ENCODE measurements at places on chromosomes 1 and 21. TPM values are rescaled to one million over a fixed set of nuclear protein-coding genes. Genes with fewer than 3 reads are reported as not detected.
A peak's percentile ranks its signal among the peaks of the same experiment; 100 is the strongest.

Gene RHD
- total RNA-seq: not detected

- H3K27me3 ChIP-seq: no peaks in the 10 kb centered on the region
- no peaks in the 10 kb centered on the region for H3K36me3 ChIP-seq
- H3K4me3 ChIP-seq: no peak overlapping the region
- DNase-seq: no peak
- peaks cover 4% of the 10 kb centered on the region for H3K4me1 ChIP-seq
Measured at GRCh38 chr1:14999441-14999840, 154.1 kb upstream of the TMEM51 start.

GRCh38 chr1:211329764-211330201, 3.1 kb downstream of the TRAF5 start:
- H3K36me3 ChIP-seq: no peaks in the 10 kb centered on the region
- H3K4me3 ChIP-seq: no peak overlapping the region

- H3K27ac ChIP-seq: no peak overlapping the region
- DNase-seq: no peak
Measured at GRCh38 chr1:48649880-48650279, 126.8 kb downstream of the BEND5 start.

- no peak overlapping the region for H3K4me3 ChIP-seq
- H3K27ac ChIP-seq: no peak overlapping the region
- peaks cover 15% of the 10 kb centered on the region for H3K4me1 ChIP-seq
- DNase-seq: peak; percentile 42
Measured at GRCh38 chr1:153553830-153554541, 4.9 kb upstream of the S100A3 start.

DNA sequence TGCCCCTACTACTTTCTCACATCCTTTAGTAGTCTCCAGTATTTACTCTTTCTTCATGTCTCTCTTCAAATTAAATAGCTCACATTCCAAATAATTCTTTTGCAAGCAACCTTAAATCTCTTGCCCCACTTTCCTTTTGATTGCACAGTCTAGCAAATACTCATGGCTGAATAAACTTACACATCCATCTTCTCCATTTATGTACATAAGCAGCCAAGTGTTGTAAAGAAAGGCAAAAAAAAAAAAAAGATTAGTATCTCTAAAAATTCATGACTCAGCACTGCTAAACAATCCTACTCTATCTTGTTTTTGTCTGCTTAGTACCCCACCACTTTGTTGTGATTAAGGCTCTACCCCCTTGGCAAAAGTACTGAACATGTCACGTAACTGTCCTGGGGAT, 42.6 kb downstream of the F13B start:
- H3K36me3 ChIP-seq: no peaks in the 10 kb centered on the region
- H3K27me3 ChIP-seq: no peaks in the 10 kb centered on the region
- H3K27ac ChIP-seq: no peak overlapping the region
- no peaks in the 10 kb centered on the region for H3K4me1 ChIP-seq
- no peak overlapping the region for H3K4me3 ChIP-seq

DNA sequence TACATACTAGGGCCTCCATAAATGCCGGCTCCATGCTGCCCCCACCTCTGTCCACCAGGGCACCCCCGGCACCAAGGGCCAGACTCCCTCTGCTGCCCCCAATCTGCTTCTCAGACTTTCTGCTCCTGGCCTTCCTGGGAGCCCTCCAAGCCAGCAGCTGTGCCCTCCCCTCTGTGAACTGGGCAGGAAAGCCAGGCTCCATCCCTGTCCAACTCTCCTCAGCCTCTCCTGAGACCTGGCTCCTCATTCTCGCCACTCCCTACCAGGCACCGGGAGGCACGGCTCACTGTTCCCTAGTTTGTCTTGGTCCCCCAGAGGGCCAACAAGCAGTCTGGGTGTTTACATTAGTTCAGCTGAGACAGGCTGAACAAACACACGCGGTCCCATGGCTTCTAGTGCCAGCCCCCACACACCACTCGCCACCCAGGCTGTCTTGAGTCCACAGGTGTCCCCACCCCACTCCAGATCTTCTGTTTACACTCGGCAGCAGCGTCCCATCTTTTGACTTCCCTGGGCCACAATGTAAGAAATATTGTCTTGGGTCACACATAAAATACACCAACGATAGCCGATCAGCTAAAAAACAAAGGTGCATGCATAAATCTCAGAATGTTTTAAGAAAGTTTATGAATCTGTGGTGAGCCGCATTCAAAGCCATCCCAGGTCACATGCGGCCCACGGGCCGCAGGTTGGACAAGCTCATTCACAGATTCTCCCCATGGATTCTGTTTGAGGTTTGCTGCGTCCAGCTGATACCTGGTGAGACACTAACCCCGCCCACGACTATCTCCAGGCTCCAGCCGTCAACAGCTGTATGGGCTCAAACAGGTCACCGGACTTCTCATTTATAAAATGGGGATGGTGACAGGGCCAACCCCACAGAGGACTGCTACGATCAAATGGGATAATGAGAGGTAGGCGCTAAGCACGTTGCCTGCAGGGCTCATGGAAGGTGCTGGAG, 29.5 kb upstream of the ECE1 start:
- H3K4me1 ChIP-seq: peaks cover 45% of the 10 kb centered on the region
- H3K36me3 ChIP-seq: no peaks in the 10 kb centered on the region
- H3K27ac ChIP-seq: no peak overlapping the region
- DNase-seq: no peak
- no peak overlapping the region for H3K4me3 ChIP-seq
- no peaks in the 10 kb centered on the region for H3K27me3 ChIP-seq

Gene C4BPB
- total RNA-seq: not detected

Gene LCK
- total RNA-seq: not detected

GRCh38 chr1:112177314-112177713, 187.8 kb upstream of the KCND3 start:
- H3K36me3 ChIP-seq: no peaks in the 10 kb centered on the region
- no peak for DNase-seq
- no peak overlapping the region for H3K4me3 ChIP-seq
- no peaks in the 10 kb centered on the region for H3K4me1 ChIP-seq
- H3K27me3 ChIP-seq: no peaks in the 10 kb centered on the region
- H3K27ac ChIP-seq: no peak overlapping the region

- DNase-seq: no peak
- H3K4me1 ChIP-seq: no peaks in the 10 kb centered on the region
- H3K27me3 ChIP-seq: no peaks in the 10 kb centered on the region
- H3K27ac ChIP-seq: no peak overlapping the region
- no peak overlapping the region for H3K4me3 ChIP-seq
Measured at GRCh38 chr1:44305962-44306422, 49.1 kb downstream of the ERI3 start.

Gene OR14A16
- not detected for total RNA-seq

GRCh38 chr1:237394281-237394680, 352.3 kb downstream of the RYR2 start:
- no peak for DNase-seq
- H3K27me3 ChIP-seq: no peaks in the 10 kb centered on the region

- H3K4me1 ChIP-seq: no peaks in the 10 kb centered on the region
- no peak overlapping the region for H3K27ac ChIP-seq
- no peak for DNase-seq
- H3K36me3 ChIP-seq: no peaks in the 10 kb centered on the region
- H3K27me3 ChIP-seq: no peaks in the 10 kb centered on the region
Measured at GRCh38 chr1:13224480-13225060, 1.4 kb downstream of the PRAMEF18 start.

DNA sequence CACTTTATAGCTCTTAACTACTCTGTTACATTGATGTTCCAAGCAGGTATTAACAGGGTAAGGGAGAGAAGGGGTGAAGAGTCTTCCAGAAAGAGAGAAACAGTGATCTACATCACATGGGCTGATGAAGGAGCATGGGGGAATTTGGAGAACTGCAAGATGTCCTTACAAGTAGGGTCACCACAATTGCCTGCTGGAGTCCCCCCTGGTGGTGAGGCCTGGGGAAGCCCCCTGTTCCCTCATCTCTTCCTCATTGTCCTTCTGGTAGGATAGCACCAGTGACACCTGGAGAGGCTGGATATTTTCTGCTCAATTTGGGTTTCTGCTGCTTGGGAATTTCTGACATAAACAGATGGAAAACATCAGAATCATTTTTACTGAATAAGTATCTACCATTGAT, 126.6 kb downstream of the RUNX1 start:
- H3K27ac ChIP-seq: no peak overlapping the region
- peaks cover 17% of the 10 kb centered on the region for H3K27me3 ChIP-seq
- no peak for DNase-seq
- no peaks in the 10 kb centered on the region for H3K36me3 ChIP-seq
- H3K4me3 ChIP-seq: no peak overlapping the region

GRCh38 chr21:44914176-44914874, 6.4 kb downstream of the ITGB2 start:
- peaks cover 28% of the 10 kb centered on the region for H3K4me1 ChIP-seq
- H3K27me3 ChIP-seq: no peaks in the 10 kb centered on the region
- H3K27ac ChIP-seq: peak overlapping the region; percentile 33
- no peaks in the 10 kb centered on the region for H3K36me3 ChIP-seq
- no peak for DNase-seq

Gene OLIG2
- not detected for total RNA-seq

Gene RGS13
- not detected for total RNA-seq

Gene MRPL55
- total RNA-seq: 57.0 TPM

DNA sequence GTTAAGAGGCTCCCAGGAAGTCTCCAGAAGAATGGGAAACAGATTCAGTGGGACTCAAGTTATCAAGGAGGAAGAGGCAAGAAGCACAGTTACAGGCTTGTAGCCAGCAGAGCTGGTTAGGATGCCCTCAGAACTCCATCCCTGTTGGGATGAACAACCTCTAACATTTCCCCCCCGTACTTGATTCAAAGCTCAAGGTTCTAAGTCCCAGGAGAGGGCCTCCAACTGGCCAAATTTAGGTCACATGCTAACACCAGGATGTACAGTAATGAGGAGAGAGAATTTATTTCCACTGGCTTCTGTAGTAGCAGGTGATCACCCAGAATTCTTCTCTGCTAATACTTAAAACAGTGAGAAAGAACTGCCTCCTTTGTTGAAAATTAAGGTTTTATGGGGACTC, 22.3 kb upstream of the HSPA13 start:
- no peaks in the 10 kb centered on the region for H3K36me3 ChIP-seq
- no peaks in the 10 kb centered on the region for H3K27me3 ChIP-seq
- H3K4me1 ChIP-seq: no peaks in the 10 kb centered on the region
- H3K4me3 ChIP-seq: no peak overlapping the region
- DNase-seq: no peak

DNA sequence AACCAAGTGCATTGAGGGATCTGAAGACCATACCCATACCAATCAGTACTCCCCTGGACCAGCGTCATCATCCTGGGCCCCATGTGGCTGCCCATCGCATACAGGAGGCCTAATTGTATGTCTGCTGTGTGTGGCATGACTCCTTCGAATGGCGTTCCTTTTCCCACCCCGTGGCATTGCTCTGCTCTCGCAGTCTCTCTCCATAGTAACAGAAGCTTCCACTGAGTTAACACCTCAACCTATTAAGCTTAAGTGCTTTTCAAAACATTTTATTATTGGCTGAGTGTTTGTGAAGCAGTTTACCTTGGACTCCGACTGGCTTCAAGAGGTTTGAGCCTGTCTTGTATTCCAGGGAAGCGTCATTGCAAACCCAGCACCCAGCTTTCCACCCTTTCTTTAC, 187.1 kb upstream of the LMO4 start:
- no peaks in the 10 kb centered on the region for H3K27me3 ChIP-seq
- H3K27ac ChIP-seq: no peak overlapping the region
- no peaks in the 10 kb centered on the region for H3K36me3 ChIP-seq
- no peak overlapping the region for H3K4me3 ChIP-seq

- no peaks in the 10 kb centered on the region for H3K36me3 ChIP-seq
- no peak overlapping the region for H3K27ac ChIP-seq
- H3K4me3 ChIP-seq: no peak overlapping the region
- H3K27me3 ChIP-seq: no peaks in the 10 kb centered on the region
- H3K4me1 ChIP-seq: peaks cover 26% of the 10 kb centered on the region
Measured at GRCh38 chr1:200081151-200081968, 53.9 kb downstream of the NR5A2 start.

GRCh38 chr21:27839512-27840115, 872.7 kb upstream of the ADAMTS5 start:
- H3K27ac ChIP-seq: no peak overlapping the region
- H3K4me1 ChIP-seq: no peaks in the 10 kb centered on the region
- no peak overlapping the region for H3K4me3 ChIP-seq
- H3K27me3 ChIP-seq: no peaks in the 10 kb centered on the region
- H3K36me3 ChIP-seq: no peaks in the 10 kb centered on the region
- DNase-seq: no peak

Gene SELENON
- total RNA-seq: 166 TPM

DNA sequence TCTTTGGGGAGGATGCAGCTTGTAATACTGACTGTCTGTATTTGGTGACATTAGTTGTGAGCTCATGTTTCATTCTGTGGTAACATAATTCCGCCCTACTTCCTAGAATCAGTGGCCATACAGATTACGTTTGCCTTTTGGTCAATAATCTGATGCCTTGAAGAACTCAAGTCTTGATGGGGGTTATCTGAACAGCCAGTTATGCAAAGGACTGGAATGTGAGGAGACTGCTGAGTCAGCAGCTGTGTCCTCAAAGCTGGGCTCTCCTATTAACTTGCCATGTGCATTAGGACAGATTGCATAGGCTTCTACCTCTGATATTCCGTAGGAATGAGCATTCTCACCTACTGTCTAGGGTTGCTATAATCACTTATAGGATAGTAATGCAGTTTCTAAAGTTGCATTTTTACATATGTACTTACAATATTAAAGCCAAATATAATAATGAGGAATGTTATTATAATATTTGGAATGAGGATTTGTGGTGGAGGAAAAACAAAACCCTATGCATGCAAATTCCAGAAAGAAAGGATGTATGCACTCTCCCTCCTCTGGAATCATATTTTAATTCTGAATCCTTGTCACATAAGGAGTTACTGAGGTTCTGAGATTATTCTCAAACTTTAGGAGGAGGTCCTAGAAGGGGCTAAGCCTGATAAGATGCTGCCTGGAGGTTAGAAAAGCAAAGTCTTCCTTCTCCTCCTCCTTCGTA, 116.0 kb downstream of the NOS1AP start:
- H3K4me1 ChIP-seq: peaks cover 8% of the 10 kb centered on the region
- no peak overlapping the region for H3K4me3 ChIP-seq
- no peak overlapping the region for H3K27ac ChIP-seq
- H3K27me3 ChIP-seq: no peaks in the 10 kb centered on the region
- DNase-seq: no peak
- H3K36me3 ChIP-seq: no peaks in the 10 kb centered on the region

Gene HCN3
- 3.3 TPM for total RNA-seq

GRCh38 chr1:223770621-223771315, 58.4 kb downstream of the CAPN2 start:
- H3K27me3 ChIP-seq: no peaks in the 10 kb centered on the region
- H3K4me3 ChIP-seq: no peak overlapping the region
- H3K36me3 ChIP-seq: peaks cover 26% of the 10 kb centered on the region
- H3K4me1 ChIP-seq: peaks cover 56% of the 10 kb centered on the region

Gene BRWD1
- 33.2 TPM for total RNA-seq

DNA sequence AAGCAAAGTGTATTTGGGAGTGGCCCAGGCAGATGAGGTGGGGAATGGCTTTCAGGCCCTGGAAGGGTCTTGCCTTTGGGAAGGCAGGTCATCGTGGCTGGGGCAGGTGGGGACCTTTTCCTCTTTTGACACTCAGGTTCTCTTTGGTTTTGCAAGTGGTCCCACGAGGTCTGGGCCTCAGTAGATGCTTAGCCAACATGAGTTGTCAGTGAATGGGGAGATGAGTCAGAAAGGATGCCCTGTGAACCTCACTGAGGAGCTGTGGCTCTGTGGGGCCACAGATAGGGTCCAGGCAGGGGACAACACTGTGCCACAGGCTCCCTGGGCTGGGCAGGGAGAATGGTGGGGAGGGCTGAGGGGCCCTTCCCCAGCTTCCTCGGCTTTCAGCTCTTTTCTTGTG, 19.0 kb downstream of the ARHGEF10L start:
- H3K27me3 ChIP-seq: no peaks in the 10 kb centered on the region
- H3K4me3 ChIP-seq: no peak overlapping the region
- H3K36me3 ChIP-seq: no peaks in the 10 kb centered on the region
- DNase-seq: no peak
